ENCODE measurements at places on chromosomes 2 and 18.
A peak's percentile ranks its signal among the peaks of the same experiment; 100 is the strongest.

DNA sequence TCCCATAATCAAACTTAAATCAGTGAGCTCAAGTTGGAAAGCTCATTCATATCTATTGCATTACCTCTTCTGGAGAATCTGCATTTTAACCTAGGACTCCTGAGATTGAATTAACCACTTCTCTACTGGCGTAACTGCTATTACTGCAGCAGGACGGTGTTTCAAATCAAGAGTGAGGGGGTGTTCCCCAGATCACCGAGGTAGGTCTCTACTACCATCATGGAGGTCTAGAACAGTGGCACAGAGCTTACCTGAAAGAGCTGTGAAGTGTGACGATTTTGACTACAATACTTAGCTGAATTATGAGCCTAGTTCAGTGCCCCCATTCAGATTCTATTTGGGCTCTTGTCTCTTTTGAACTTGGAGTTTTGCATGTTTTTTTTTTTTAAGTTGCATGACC lies 119.5 kb downstream of the POLE4 start:
- no peak for DNase-seq

DNA sequence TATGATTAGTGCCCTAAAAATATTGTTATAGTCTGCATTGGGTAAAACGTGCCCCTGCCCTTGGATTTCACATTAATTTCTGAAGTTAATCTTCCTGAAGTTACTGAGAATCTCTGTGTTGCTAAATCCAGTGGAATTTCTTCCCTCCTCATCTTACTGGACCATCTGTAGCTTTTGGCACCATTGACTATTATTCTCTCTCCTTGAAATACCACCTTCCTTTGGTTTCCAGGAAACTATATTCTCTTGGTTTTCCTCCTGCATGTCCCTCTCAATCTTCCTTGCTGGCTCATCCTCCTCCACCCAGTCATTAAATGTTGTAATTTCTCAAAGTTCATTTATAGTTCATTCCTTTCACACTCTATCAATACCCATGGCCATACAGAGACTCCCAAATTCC lies 110.6 kb upstream of the SLC35G4 start:
- DNase-seq: peak; percentile 29

DNA sequence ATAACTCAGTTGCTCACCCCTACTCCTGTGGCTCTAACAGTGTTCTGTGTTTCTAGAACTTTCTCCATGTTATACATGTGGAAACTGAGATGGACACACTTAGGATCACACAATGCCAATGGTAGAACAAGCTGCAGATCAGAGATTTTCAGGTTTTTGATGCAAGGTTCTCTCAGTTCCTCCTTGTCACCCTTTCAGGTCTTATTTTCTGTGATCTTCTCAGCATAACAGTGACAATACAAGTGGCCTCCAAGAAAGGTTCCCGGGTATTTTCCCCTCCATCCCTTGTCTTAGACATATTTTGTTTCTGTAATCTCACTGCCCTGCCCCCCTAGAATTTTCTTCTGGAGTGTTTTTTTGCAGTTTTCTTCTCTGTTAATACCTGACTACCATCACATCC lies 6.2 kb upstream of the MGAT5 start:
- no peak for DNase-seq

DNA sequence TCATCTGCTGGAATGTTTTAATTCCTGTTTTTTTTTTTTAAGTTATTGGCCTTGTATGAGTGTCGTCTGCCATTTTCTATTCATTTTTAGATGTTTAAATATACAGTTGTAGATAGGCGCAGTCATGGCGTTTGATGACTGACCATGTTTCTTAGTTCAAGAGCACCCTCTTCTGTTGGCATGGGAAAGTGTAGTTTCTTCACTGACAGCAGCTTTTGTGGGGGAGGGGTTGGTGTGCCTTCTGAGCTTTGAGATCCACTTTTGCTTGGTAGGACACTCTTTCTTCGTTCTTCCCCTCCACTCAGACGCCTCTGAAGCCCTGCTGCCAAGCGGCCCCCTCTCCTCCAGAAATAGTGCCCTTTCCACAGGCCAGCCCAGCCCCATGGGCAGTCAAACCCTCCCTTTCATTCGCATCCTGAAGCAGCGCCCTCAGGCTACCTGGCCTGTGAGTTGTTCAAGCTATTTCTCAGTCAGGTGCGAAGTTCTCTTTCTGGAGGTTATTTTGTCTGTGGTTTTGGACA lies 492.0 kb downstream of the TNS1 start:
- peak; percentile 91 for DNase-seq

GRCh38 chr2:120949027-120949956 lies 213.6 kb downstream of the GLI2 start:
- DNase-seq: peak; percentile 12

GRCh38 chr2:211724933-211725332 lies 813.7 kb downstream of the ERBB4 start:
- DNase-seq: no peak

- DNase-seq: no peak
Observed at GRCh38 chr2:45960057-45960863, 308.8 kb downstream of the PRKCE start.

DNA sequence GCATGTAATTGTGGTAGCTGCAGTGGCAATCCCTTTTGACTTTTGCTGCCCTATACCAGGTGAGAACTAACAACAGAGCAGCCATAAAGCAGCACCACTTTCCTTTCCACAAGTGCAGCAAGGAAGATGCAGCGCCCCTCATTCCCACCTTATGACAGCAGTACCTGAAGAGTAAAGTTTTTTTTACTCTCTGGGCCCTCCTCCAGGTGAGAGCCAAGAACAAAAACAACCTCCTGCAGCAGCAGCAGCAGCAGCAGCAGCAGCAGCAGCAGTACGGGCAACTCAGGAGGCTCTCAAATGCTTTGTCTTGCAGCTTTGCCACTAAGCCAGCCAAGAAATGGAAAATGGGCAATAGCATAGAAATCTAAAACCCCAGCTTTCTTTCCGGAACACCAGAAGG lies 397.5 kb downstream of the FIGN start:
- DNase-seq: no peak

GRCh38 chr2:165582409-165582808 lies 112.9 kb downstream of the CSRNP3 start:
- DNase-seq: peak; percentile 58

DNA sequence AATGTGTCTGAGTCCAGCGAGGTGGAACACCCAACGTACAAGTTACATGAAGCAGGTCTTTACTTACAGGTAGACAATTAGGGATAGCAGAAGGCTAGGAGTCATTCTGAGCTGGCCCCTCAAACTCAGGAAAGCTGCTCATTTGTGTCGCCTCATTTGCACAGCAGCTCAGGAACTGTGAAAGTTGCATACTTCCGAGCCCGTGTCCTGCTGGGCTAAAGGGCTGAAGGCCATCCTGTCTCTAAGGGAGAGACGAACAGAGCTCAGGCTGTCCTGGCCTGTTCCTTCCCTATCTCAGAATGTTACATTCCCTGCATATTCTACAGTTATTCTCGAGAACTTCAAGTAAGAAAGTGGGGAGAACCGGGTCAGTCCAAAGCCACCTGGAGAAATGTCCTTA lies 99.0 kb downstream of the FAM124B start:
- DNase-seq: no peak

GRCh38 chr2:148960483-148960882 lies 78.0 kb upstream of the LYPD6B start:
- no peak for DNase-seq

GRCh38 chr2:205915130-205915524 lies 170.8 kb downstream of the INO80D start:
- peak; percentile 21 for DNase-seq

GRCh38 chr2:127680706-127681287 lies 5.5 kb upstream of the LIMS2 start:
- DNase-seq: no peak

DNA sequence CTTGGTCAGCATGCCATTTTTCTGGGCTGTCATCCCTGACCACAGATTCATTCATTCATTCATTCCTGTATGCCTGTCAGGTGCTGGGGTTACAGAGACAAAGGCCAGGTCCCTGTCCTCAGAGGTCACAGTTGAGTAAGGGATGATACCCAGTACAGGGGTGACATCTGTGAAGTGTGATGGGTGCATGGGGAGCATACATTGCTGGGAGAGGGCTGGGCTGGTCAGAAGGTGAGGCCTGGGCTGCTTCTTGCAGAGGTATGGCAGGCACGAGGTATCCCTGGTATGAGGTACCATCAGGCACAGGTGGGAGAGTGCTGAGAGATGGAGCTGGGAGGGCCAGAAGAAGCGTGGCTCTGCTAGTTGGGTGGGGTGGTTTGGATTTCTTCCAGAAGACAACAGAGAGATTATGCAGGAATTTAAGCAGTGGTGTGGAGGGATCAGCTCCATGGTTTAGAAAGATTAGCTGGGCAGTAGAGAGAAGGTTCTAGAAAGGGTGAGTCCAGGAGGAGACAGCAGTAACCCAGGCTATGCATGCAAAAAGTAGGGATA lies 181.9 kb upstream of the HAAO start:
- no peak for DNase-seq

DNA sequence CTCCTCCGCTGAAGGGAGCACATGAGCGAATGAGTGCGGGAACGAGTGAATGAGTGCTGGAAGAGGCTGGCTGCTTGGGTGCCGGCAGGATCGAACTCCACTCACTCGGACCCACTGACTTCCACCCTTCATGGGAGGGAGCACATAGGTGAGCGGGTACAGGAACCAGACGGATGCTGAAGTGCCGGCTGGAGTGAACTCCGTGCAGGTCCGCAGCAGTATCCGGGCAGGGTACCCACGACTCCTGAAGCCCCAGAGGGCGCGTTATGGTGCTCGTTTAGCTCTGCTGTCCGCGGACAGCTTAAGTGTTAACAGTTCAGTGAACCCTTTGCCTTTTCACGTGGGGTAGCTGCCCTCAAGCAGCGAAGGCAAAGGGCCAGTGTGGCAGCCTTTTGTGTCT lies 23.2 kb downstream of the RPRM start:
- no peak for DNase-seq

DNA sequence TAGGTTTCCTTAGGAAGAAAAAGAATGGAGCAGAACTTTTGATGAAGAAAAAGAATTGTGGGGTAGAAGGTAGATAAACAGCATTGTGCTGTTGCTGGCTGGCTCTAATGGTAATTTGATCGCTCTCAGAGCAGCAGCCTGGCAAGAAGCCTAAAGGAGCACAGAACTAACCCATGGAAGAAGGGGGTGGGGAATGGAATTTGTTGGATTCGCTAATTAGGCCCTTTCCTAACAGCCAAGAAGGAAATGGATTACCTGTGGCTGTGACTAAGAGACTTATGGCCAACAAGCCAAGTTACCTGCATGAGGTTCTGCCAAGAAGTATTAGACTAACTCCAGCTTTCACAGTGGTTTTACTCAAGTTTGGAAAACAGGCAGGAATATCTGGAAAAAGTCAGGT lies 210.6 kb downstream of the IKZF2 start:
- peak; percentile 43 for DNase-seq

DNA sequence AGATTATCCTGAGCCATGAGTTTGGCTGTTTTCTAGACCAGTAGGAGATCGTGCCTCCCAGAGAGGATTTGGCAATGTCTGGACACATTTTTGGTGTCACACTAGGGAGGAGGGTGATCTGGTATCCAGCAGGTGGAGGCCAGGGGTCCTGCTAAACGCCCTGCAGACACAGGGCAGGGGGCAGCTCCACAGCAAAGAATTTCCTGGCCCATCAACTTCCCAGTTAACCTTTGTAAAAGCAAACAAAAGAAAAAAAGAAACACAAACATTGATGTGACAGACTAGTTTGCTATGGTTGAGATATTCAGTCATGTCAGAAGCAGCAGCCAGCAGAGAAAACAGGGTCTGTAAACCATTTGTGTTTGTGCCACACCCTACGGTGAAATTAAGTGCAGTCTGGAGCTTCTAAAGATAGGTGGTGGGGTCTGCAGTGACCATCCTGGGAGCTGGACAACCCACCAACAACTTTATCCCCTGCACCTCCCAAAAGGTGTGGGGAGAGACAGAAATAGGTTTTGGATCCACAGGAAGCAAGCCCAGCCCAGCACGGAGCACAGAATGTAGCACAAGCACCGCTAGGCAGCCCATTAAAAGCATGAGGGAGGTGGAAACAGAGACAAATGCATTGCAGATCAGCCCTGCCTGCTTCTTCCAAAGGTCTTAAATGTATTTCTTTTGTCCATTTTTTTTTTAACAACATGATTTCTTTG lies 232.5 kb downstream of the MYT1L start:
- DNase-seq: no peak

GRCh38 chr2:141455877-141456276 lies 674.9 kb downstream of the LRP1B start:
- no peak for DNase-seq

- DNase-seq: peak; percentile 62
Observed at GRCh38 chr18:23626451-23627279, 36.0 kb downstream of the ANKRD29 start.

DNA sequence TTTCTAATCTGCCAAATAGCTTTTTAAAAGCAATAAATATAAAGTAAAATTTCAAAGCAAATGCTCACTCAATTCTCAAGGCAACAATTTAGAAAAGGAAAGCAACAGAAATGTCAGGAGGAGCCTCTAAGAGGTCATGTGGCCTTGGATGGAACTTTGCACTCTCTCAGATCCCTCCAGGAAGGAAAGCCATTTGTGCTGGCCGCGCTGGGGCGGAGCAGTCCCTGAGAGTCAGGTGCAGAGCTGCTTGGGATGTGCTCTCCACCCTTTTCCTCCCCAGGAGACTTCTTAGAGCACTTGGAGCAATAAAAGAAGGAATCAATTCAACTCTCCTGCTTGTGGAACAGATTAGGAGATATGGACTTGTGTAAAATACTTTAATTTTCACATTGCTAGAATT lies 379.8 kb upstream of the LINC00305 start:
- DNase-seq: no peak

- peak; percentile 84 for DNase-seq
Observed at GRCh38 chr18:3585656-3586509, 135.9 kb downstream of the TGIF1 start.

DNA sequence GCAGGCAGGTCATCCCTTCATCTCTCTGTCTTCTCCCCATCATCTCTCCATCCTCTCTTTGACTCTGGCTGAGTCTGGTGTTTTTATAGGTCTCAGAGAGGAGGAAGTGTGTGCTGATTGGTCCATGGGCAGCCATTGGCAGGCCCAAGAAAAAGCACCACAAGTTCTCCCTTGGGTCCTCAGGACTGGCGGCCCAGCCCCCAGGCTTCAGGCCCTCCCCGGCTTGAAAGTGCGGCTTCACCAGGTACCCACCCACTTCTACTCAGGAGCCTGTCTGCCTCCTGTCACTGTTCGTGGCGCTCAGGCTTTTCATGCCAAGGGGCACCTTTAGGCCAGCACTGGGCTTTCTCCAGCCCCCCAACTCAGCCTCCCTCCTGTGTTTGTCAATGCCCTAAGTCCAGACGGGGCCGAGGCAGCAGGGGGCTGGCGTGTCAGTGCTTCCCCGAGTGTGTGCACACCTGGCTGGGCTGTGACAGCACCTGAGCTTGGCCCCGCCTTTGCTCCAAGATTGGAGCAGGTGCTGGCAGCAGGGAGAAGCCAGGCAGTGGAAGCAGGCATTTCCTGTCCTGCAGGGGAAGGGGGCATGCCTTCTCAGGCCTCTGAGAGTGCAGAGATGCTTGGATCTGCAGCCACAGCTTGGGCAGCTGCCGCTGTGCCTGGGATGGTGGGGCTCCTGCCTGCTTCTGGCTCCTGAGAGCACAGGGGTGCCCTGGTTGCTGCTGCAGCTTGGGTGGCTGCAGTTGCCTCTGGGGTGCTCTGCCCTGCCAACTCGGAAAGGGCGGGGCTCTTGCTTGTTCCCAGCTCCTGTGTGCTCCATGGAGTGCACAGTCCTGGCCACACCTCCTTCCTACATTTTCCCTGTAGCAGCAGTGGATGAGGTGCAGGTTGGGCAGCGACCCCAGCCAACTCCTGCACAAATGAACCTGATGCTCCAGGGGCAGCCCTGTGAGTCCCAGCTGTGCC lies 34.1 kb downstream of the FBXO48 start:
- no peak for DNase-seq

- DNase-seq: no peak
Observed at GRCh38 chr18:70672581-70672980, 383.7 kb downstream of the SOCS6 start.

Data from GM23248 (cell line).